ENCODE measurements at places on chromosomes 5 and 9.

DNA sequence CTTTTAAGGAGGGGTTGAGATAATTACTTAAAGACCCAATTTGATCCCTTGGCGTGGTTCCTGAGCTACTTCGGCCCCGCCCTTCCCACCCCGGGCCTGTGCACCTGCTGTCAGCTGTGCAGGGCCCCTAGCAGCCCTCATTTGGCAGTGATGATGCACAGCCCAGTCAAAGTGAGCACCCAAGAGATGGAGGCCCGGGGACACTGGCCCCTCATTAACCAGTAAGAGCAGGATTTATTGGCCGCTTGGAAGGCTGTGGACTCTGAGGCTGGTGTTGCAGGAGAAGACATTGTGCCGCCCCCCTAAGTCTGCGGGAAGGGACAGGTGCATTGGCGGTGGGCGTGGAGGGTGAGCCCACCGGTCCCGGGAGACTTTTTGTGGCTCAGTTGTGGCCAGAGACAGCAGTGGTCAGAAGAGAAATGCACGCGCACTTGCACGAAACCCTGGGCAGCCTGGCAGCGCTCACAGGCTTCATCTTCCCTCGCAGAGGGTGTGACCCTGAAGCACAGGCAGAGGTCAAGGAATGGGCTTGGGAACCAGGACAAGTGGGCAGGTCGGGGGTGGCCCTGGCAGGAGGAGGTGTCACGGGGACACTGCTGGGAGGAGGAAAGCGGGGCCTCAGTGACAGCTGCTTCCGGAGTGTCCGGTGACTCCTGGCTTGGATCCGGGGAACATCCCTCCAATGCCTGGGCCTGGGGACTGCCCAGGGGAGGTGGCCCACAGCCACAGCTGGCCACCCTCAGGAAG is 74.0 kb upstream of the RXRA start:
- DNase-seq = no peak

DNA sequence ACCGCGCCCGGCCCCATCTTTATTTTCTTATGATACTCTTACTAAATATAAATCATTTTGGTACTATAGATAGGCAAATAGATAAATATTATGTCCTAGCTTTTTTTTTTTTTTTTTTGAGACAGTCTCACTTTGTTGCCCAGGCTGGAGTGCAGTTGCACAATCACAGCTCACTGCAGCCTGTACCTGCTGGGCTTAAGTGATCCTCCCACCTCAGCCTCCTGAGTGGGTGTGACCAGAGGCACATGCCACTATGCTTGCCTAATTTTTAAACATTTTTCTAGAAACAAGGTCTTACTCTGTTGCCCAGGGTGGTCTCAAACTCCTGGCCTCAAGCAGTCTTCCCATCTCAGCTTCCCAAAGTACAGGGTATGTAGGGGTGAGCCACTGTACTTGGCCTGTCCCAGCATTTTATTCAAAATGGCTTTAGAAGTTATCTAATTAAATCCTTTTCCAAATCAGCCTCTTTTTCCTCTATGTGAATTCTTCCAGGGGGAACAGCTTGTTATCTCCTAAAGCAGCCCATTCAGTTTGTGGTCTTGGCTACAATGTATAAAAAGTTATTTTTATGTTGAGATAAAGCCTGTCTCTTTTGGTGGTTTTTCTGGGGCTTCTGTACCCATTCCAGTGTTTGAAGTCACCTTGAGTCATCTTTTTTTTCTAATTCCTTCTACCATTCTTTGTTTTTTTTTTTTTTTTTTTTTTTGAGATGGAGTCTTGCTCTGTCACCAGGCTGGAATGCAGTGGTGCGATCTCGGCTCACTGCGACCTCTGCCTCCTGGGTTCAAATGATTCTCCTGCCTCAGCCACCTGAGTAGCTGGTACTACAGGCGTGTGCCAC is 12.1 kb downstream of the MELK start:
- DNase-seq = no peak

- DNase-seq = no peak
These were observed 2085.7 kb upstream of the C9orf72 start for GRCh38 chr9:29659014-29659413.

DNA sequence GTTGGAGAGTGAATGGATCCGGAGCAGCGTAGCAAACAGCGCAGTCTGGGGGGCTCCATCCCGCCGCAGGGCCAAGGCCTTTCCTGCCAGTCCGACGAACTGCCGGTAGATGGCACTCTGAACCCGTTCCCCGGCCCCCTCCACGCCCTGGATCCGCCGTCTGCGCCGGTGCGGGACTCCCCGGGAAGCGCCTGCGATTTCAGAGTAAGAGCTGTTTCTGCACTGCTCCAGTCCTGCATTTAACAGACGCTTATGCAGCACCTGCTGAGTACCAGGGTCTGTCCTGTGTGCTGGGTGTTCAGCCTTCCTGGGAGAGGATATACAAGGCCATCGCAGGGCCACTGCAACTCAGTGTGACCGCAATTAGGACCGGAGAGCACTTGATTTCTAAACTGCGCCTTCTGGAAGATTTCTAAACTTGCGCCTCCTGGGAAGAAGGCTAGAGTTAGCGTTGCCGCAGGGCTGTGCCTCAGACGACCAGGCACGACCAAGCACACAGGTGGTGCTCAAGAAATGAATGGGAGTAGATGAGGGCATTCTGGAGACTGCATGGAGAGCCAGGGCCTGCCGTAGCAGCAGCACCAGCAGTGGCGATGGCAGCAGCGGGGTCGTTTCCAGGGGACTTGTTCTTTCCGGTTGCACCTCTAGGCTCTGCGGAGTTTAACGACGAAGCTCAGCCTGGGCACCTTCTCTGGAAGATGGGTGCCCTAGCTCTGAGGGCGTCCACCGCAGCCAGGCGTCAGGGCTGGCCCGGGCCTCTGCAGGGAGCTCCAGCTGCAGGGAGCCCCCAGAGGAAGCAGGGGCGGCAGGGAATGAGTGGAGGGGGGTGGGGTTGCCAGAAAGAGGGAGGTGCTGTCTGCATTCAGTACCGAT is 14.3 kb upstream of the TIFAB start:
- DNase-seq = peak; percentile 76

- DNase-seq = no peak
These were observed 19.6 kb downstream of the TCERG1 start for GRCh38 chr5:146466521-146467349.

DNA sequence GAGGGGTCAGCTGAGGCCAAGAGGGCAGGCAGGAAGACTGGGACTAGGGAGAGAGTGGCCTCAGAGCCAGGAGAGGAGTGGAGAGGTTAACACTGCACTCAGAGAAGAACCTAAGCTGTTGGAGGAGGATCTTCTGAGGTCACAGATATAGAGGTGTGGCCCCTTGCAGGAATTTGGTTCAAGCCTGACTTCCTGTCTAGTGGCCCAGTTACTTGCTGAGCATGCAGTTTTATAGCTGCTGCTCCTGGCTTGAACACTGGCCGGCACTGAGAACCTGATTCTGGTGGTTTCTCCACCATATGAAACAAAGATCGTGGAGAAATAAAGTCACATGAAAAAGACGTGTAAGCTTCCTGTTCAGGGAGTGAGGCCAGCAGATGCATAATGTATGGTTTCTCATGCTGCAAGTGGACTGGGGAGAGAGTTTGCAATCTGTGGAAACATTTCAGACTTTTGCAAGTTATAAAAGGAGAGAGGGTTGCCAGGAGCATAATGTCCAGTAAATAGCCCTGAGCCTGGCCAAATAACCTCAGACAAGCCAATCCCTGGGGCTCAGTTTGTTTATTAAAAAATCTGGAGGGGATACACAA is 82.6 kb downstream of the GALNT10 start:
- no peak for DNase-seq

All from germinal center (tissue), 1 donor.